ENCODE measurements at places on chromosomes 13 and 19. TPM values are rescaled to one million over a fixed set of nuclear protein-coding genes. Genes with fewer than 3 reads are reported as not detected.

CEP89 gene
- total RNA-seq: 9.0 TPM

ZNF681 gene
- total RNA-seq: 5.5 TPM

KCNRG gene
- total RNA-seq: 4.8 TPM

COMP gene
- total RNA-seq: 0.40 TPM

MICU2 gene
- total RNA-seq: 64.6 TPM

CCDC169 gene
- total RNA-seq: 5.4 TPM

PPFIA3 gene
- total RNA-seq: 29.0 TPM

TUBB4A gene
- 121 TPM for total RNA-seq

ZNF578 gene
- total RNA-seq: 15.5 TPM

LYPD5 gene
- 7.1 TPM for total RNA-seq

GRCh38 chr13:100240109-100240779 lies 151.4 kb downstream of the PCCA start:
- DNase-seq: no peak

DNA sequence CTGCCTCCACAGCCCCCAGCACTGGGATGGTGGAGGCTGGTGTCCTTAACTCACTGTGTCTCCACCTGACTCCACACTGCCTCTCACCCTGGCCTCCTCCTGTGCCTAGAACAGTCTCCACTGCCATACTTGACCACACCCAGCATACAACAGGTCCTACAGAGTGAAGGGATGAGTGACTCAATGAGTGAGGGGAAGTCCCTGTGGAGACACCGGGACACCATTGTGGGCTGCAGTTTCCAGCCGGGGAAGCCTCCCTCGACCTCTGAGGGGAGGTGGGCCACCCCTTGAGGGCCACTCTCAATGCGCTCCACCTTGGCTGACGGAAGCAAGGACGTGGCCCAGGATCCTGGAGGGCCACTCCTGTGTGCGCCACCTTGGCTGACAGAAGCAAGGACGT lies 2.8 kb upstream of the ZNF135 start:
- no peak for DNase-seq

DNA sequence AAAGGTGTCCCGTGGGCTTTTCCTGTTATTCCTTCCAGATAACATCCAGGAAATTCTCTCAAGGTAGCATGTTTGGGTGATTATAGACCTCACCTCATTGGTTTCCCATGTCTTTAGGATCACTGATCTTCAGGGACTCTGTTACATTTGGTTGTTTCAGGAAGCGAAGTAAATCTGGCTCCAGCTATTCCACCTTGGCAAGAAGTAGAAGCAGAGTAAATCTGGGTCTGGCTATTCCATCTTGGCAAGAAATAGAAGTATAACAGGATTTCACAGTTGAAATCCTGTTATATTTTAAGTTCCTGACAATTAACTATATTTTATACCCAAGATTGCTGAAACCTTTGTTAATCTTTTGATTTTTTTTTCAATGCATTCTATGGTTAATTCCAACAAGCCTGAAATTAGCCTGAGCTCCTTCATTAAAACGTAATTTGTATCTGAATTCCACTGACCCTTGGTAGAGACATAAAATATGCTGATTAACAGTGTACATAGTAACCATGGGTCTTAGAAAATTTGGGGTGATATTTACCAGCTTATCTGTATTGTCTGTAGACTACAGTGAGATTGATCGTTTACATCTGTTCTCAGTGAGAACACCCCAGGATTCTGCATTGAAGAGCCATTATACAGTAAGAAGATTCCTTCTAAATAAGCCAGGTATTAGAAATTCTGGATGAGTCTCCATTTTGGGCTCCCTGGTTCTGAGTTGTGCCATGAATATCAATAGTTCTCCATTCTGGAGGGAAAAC lies 267.6 kb upstream of the SLITRK6 start:
- no peak for DNase-seq

GRCh38 chr13:58906329-58907007 lies 1257.3 kb downstream of the DIAPH3 start:
- DNase-seq: no peak

GRCh38 chr13:108566413-108567170 lies 62.8 kb upstream of the MYO16 start:
- DNase-seq: no peak

DNA sequence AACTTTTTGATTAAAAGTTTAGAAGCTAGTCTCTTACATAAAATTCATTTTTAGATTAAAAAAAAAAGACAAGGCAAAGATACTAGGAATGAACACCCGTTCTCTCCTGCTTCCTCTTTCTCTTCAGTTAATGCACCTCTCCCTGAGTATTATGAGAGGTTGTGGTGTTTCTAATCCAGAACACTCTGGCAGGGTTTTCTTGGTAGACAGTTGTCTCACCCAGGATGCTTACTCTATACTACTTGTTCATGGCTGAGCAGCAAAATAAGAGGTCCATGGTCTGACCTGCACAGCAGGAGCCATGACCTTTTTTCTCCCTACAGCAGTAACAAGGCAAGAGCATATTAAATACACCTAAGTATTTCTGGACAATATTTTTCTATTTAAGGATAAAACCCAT lies 62.0 kb downstream of the MICU2 start:
- DNase-seq: no peak

- DNase-seq: no peak
These were observed 2.4 kb upstream of the AKAP8L start for GRCh38 chr19:15421136-15421695.

- no peak for DNase-seq
These were observed 294.3 kb upstream of the MAB21L1 start for GRCh38 chr13:35770756-35771297.

DNA sequence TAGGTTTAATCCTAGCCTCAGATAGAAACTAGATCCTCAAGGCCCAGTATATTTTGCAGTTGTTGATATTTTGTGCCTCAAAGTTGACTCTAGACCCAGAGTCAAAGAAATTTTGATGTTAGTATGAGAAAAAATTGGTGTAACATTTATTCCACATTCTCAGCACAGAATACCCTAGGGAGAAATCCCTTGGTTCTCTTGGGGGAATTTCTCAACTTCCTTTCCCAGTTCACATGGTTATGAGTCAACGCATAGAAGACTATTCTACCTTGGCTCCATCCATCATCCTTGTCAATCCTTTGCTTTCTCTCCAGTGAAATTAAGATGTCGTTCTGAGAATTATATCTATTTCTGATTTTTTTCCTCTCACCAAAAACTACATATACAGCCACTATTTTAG lies 145.3 kb downstream of the POSTN start:
- no peak for DNase-seq

- no peak for DNase-seq
These were observed 172.4 kb downstream of the KDM4B start for GRCh38 chr19:5141129-5141849.

DNA sequence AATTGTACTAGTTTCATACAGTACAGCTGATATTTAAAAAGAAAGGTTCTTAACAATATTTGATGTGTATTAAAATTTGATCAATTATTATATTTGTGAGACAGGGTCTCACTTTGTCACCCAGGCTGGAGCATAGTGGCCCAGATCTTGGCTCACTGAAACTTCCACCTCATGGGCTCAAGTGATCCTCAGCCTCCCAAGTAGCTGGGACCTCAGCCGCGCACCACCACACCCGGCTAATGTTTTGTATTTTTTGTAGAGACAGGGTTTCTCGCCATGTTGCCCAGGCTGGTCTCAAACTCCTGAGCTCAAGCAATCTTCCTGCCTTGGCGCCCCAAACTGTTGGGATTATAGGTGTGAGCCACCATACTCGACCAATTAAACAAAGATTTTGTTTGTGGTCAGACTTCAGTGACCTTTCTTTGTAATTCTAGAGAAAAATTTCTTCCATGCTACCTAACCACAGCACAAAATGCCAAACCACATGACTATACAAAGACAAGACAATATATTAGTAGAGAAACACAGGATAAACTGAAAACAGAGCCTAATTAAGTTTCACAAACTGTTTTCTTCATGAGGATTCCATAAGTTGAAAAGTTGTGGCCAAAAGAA lies 59.6 kb downstream of the RBM26 start:
- no peak for DNase-seq

DNA sequence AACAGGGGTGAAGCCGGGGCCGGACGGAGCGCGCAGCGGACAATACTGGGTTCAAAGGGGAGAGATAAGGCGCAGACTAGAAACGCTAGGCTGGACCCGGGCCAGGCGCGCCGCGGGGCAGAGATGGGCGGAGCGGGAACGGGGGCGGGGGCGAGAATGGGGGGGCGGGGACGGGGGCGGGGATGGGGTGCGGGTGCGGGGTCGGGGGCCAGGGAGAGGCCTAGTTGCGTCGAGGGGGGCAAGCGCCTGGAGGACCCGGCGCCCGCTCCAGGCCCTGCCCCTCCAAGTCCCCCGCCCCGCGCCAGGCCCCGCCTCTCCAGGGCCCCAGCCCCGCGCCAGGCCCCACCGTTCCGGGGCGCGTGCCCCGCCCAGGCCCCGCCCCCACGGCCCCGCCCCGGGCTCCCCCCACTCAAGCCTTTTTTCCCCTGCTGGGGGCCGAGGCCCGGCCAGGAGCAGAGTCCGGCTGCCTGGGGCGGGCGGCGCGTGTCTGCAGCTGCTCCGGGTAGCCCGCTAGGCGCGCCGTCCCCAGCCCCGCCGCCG lies at the start of gene CERS4:
CERS4 (plus strand) TSS at position 449 of the 540 bp plus-strand sequence. CDS start 41,707 bp downstream, outside the sequence.
- peak; percentile 88 for DNase-seq

DNA sequence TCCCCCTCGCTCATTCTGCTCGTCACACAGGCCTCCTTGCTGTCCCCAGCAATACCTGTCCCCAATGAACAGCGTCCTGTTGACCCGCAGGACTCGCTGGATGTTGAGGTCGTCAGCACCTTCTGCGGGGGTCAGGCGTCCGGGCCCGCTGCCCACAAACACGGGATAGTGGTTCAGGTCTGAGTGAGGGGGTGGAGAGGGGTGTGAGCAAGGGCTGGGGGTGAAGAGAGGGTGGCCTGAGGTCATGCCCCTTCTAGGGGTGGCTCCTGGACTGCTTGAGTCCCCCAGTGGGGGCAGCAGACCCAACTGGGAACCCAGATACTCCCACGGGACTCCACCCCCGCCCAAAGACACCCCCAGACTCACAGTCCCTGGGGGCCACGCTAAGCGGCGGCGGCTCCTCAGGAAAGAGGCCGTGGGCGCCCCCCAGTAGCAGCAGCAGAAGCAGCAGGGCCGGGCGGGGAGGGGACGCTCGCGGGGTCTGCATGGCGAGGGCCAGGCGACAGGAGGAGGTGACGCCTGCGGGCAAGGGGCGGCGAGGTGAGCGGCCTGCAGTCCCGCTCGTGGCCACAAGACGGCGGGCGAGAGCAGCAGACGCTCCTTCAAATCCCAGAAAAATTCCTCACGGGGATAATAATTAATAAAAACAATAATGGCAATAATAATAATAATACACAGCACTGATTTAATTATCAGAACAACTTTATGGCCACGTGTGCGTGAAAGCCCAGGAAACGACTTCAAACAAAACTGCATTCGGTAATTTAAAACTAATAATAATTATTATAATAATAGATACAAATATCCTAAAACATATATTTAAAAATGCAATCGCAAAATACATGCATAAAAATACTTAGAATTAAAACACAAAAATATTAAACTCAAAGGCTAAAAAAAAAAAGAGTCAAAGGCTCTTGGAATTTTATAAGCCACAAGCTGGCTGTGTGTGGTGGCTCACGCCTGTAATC lies 1.2 kb downstream of the SEMA6B start:
- no peak for DNase-seq

GRCh38 chr13:91667486-91667885 lies 269.1 kb downstream of the GPC5 start:
- DNase-seq: no peak

GRCh38 chr13:102900193-102900608 lies 54.4 kb downstream of the ERCC5 start:
- DNase-seq: no peak

GRCh38 chr19:42010245-42011126 lies 16.5 kb upstream of the ATP1A3 start:
- no peak for DNase-seq

GRCh38 chr13:70375718-70376117 lies 267.5 kb upstream of the KLHL1 start:
- DNase-seq: no peak

- no peak for DNase-seq
These were observed 50.2 kb upstream of the ZNF835 start for GRCh38 chr19:56721714-56722113.

GRCh38 chr13:97337985-97338499 lies 95.9 kb upstream of the RAP2A start:
- no peak for DNase-seq

GRCh38 chr19:19362075-19362474 lies 41.4 kb downstream of the MAU2 start:
- DNase-seq: no peak

DNA sequence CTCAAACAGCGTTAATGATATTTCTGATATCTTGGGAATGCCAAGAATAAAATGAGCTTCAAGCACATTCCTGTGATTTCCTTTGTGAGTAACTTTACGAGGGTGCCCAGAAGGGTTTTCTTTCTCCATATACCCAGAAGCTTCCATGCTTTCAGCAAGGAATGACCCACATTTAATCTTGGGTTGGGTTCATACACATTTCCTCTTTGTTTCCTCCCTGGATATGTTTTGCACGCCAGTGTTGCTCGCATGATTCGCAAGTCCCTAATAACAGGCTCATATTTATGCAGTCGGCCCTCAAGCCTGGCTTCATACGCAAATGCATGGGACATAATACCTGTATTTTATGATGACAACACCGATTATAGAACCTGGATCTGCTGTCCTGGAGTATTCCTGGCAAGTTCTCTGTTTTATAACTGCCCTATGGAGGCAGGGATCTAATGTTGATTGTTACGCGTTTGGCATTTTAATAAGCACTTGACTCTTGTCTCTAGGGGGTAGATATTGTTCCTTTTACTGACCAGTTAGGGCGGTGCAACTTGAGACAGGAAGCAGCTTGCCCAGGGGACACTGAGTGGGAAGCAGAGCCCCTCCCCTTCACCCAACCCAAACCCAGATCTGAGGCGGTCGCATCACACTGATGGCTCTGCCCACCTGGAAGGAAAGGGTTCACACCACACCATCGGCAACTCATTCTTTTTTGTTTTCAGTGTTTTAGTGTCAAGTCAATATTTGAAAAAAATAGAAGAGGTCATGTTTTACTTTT lies 220.4 kb upstream of the SOX1 start:
- DNase-seq: no peak

- DNase-seq: no peak
These were observed 32.2 kb upstream of the USP12 start for GRCh38 chr13:27203854-27204253.

DNA sequence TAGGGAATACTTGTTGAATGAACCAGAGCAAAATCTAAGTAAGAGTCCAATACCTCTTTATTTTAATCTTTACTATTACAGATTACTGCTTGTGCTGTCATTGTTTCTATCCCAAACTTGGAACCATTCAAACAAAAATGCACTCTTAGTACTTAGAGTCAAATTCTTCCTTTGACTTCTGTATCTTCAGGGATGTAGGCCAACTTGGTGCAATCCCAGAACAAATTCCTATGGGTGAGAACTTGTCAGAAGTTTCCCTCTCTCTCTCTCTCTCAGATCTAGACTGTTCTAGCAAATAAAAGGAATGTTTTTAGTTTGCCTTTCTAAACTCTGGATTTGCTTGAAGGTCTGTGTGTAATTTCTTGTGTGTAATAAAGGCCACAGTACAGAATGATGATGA lies 329.0 kb upstream of the TMTC4 start:
- DNase-seq: no peak

DNA sequence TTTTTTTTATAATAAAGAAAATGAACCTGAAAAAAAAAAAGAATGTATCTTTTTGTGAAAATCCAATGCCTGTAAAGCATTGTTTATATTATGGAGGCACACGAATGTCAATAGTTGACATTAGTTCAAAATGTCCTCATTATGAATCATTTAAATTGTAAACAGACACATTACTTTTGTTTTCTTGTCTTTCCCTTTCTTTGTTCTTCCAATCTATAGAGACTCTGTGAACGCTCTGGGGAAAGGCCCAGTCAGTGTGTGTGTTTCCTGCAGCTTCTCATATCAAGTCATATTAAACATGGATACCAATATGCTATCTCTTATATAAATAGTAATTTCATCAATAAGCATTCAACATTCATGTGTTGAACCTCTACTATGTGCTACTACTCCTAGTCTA lies 193.1 kb downstream of the KCTD12 start:
- no peak for DNase-seq
